ENCODE measurements at places on chromosomes 4 and X.

DNA sequence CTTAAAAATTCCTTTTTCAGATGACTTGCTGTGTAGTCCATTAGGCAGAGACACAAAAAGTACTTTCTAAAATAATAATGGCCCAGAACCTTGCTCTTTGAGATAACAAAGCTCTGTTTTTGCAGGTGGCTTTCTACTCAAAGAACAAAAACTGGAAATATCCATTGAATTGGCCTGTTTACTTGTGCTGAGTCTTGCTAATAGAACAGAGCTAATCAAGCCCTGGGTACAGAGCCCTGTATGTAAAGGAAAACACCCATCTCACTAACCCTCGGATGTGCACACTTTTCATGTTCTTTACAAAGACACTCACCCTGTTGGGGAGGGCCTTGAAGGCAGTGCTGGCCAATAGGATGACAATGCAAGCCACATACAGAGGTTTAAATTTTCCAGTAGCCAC is 27.0 kb upstream of the LNX1 start:
- no peak for DNase-seq

DNA sequence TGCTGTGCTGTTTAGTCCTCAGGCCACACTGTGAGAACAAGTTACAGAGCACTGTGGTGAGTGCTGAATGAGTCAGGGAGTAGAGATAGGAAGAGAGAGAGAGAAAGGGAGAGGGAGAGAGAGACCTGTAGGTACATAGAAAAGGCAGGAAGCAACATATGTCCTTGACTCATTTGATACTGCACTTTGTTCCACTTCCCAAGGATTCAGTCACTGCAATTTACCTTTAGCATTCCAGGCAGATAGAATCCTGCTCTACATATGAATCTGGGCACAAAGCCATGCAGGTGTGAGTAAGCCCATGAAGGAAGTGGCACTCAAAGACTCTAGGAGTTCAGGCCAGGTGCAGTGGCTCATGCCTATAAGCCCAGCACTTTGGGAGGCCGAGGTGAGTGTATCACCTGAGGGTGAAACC is 1.0 kb upstream of the DAPP1 start:
- no peak for DNase-seq

DNA sequence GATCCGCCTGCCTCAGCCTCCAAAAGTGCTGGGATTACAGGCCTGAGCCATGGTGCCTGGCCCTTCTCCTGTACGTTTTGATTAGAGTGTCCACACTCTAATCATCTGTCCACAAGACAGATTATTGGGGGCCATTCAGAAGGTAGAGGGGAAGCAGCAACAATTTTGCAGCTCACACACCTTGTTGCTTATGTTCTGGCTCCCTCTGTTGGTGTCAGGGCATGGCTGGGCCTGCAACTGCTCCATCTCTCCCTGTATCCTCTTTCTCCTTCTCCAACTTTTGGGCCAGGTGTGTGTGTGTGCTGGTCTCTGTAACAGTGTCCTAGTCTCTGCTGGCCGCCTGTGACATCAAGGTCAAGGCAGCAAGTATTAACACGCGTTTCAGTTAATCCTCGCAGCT is 125.5 kb upstream of the MBNL3 start:
- no peak for DNase-seq

DNA sequence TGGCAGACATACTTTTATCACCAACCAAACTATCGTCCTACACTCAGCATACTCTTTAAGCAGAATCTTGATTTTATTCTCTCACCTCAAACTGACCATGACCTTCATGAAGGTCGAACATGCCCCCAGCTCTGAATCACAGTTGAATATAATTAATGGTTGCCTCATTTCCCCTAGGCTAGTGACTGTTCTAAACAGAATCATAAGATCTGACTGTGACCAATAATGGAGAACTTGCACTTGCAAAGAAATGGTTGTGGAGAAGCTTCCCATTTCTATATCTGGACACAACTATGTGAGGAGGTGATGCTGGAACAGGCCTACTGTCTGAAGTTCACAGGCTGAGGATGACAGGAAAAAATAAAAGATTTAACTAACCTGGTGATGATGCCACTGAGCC is 85.1 kb downstream of the PDGFC start:
- no peak for DNase-seq

GRCh38 chr4:70741867-70742658 is 20.3 kb downstream of the RUFY3 start:
- no peak for DNase-seq

GRCh38 chr4:141229408-141230101 is 8.9 kb downstream of the ZNF330 start:
- no peak for DNase-seq

DNA sequence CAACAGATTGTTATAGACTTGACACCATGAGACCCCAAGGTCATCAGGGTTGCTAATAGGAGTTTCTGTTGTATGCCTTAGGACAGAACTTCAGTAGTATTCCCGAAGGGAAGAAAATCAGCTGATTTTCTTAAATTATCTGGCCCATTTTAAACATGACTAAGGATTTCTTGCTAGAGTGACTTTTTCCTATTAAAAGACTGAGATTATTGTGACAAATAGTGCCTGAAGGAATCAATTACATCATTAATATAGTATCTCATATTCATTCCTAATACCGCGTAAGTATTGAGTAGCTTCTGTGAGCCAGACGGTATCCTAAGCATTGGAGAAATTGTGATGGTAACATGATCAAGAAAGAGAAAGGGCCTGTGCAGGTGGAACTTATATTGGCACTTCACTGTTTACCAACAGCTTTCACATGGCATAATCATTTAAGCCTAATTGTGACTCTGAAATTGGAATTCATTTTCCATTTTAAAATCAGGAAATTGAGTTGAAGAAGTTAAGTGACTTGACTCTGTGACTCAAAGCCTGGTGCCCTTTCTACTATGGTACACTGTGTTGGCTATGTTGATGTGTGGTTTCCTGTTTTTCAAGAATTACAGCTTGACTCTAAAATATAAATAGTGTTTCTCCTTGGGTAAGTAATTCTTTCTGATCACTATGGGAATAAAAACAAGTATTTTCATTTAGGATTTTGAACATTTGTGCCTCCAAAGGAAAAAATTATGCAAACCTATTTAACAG is 4.1 kb downstream of the AFF1 start:
- DNase-seq, result no peak

DNA sequence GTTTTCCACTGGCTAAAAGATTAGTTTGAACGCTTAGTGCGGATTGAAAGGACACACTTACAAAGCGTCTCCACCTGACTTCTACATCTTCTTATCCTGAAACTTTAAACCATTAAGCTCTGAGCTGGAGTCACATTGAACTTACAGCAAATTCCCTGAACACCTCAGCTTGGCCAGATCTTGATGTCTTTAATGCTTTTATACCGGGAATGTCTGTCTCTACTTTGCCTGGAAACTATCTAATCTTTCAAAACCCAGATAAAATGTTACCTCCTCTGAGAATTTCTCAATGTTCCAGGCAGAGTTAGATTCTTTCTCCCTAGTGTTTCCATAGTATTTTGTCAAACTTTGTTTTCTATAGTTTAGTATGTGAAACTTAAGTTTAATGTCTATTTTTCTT is 179.9 kb downstream of the DTHD1 start:
- no peak for DNase-seq

DNA sequence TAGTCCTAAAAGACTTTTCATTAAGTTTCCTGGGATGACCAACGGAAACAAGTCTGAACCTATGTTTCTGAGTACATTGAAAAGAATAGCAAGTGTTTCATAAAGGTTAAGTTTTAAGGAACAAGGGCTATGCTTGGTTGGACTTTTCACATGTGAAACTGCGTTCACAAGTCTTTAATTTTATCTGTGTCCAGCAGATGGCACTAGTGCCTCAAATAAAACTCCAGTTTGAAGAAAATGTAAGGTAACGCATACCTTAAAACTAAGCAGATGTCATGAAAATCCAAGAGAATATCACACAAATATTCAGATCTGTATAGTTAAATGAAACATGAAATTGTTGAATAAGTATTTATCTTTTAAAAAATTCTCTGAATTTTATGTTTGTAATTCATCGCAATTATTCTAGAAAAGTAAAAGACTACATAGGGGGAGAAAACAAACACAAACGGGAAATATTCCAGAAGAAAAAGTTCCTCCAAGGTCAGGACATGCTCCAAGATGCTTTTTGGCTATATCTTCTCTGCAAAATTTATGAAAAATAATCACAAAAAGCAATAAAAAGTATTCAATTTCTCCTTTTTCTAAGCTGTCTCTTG is 89.6 kb upstream of the MAD2L1 start:
- no peak for DNase-seq

GRCh38 chrX:46918434-46918833 is 6.2 kb downstream of the JADE3 start:
- no peak for DNase-seq

- no peak for DNase-seq
These were observed 93.4 kb upstream of the MAMLD1 start for GRCh38 chrX:150269605-150270254.

GRCh38 chrX:102983205-102983604 is 46.1 kb downstream of the RAB40AL start:
- DNase-seq, result no peak

DNA sequence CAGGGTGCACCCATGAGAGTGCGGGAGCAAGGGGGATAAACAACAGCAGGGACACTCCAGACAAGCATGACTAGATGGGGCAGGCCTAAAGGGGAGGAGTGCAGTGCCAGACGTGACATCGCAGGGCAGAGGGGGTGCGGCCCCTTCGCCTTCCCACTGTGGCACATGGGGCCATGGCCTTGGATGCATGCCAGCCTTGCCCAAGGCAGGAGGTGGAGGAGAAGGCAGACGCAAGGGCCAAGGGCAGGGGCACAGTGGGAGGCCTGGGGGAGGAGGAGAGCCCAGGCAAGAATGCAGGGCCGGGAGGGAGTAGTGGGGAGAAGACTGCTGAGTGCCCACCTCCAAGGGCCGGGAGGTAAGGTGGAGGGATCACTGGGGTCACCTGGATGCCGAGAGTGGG is 21.6 kb downstream of the PNMA6E start:
- DNase-seq, result no peak

DNA sequence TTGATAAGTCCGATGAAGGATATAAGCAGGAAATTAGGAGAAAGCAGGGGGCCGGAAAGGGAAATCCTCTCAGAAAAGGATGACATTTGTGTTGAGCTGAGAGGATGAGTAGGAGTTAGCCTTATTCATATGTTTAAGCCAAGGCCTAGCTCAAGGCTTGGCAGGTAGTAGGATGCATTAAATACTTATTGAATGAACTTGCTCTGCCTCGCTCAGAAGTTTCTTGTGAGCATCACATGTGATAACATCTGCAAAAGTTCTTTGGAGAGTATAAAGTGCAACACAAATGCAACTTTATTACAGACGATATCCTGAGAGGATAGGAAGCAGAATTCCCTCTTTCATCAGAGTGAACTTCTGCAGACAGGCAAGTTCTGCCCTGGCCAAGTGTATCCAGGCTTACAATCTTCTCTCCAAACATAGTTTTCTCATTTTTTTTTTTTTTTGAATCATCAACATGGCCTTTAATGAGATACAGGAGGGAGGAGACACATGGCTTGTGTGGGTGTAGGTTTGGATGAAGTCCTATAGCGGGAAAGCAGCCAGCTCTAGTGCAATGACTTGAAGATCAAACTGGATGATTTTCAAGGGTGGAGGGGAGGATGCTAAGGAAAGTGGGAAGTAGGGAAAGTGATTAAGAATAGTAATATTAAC is 48.1 kb downstream of the LUZP4 start:
- no peak for DNase-seq

- no peak for DNase-seq
These were observed 320.8 kb upstream of the RASGEF1B start for GRCh38 chr4:81792521-81792920.

DNA sequence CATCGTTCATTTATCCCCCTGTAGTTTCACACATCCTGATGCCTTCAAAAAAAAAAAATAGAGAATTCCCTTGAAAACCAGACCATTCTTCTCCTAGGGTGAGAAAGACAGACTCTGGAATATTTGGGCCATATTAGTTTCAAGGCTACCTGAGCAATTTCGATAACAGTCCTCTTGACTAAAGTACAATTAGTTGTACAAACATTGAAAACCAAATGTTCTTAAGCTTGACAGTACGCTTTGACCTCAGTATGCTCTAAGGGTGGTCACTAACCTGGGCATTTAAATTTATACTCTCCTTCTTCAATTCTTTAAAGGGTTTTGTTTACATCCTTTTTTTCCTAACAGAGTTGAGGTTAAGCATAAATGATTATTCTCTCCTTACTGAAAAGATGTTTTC is 364.6 kb upstream of the FTHL17 start:
- DNase-seq, result no peak

DNA sequence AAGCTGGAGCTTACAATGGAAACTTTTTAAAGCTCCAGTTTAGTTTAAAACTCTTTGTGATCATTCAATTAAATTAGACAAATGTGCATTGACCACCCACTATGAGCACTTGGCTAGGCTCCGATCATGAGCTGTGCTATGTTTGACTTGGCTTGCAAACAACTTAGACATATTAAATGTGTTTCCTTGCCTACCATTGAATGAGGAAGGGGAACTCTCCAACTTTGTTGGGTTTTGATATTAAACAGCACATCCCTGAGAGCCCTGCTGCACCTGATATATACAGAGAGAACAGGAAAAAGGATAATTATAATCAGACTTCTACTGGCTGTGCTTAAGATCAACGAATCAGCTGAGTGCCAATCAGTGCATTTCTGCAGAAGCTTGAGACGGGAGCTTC is 71.4 kb upstream of the ADGRL3 start:
- DNase-seq, result no peak

GRCh38 chr4:8691151-8691775 is 98.7 kb downstream of the CPZ start:
- DNase-seq, result no peak

GRCh38 chr4:27270435-27270834 is 409.8 kb downstream of the STIM2 start:
- DNase-seq, result no peak

DNA sequence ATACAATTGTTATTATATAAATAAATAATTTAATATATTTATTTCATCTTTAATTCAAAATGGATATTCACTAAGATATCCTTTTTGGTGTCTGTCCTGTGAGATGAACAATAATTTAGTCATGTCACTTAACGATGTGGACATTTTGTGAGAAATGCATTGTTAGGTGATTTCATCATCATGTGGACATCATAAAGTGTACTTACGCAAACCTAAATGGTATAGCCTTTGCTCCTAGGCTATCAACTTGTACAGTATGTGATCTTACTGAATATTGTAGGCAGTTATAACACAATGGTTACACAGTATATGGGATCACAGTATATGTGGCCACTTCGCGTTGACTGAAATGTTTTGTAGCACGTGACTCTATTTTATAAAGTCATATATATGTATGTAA is 20.2 kb upstream of the CHRNA9 start:
- no peak for DNase-seq

- no peak for DNase-seq
These were observed 601.1 kb upstream of the HTR2C start for GRCh38 chrX:113982766-113983165.

DNA sequence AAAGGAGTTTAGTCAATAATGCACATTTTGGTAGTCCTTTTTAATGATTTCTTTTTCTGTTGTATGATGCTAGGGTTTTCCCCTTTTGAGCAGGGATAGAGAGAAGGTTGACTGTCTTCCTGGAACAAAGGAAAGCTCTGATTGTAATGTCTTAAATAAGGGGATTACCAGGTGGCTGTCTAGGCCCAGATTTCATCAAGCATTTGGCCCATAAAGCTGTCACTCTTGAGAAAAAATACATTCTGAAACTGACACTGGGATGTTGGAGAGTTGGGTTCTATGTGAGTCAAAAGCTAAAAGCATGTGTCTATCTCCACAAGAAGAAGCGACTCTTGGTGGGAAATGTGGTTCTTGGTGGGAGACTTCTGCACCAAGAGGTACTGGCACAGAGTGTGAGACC is 26.4 kb downstream of the KIAA1210 start:
- no peak for DNase-seq
